ENCODE measurements at places on chromosomes 4 and X.

- DNase-seq, result no peak
These were observed 347.1 kb downstream of the FBXW7 start for GRCh38 chr4:152188801-152189200.

- DNase-seq, result no peak
These were observed 33.7 kb downstream of the CLOCK start for GRCh38 chr4:55512922-55513571.

DNA sequence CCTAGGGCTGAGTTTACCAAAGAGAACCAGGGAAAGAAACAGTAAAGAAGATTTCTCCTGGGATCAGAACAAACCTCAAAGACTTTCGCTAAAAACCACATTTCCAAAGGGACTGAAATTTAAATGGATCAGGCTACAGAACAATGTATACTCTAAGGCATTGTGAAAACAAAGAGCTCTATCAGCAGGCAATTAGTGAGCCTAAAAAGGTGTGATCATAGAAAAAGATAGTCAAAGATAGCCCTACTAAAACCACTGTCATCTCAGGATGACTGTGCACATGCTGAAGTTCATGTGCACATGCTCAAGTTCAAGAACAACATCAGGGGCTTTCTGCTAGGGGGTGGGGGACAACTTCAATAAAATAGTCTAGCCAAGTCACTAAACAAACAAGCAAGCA lies 12.9 kb upstream of the SMIM10L2A start:
- no peak for DNase-seq

GRCh38 chr4:146379744-146380143 lies 142.0 kb downstream of the SLC10A7 start:
- no peak for DNase-seq

- no peak for DNase-seq
These were observed 7.5 kb upstream of the SLC39A8 start for GRCh38 chr4:102352781-102353180.

- no peak for DNase-seq
These were observed 112.3 kb downstream of the NYX start for GRCh38 chrX:41559235-41560052.

DNA sequence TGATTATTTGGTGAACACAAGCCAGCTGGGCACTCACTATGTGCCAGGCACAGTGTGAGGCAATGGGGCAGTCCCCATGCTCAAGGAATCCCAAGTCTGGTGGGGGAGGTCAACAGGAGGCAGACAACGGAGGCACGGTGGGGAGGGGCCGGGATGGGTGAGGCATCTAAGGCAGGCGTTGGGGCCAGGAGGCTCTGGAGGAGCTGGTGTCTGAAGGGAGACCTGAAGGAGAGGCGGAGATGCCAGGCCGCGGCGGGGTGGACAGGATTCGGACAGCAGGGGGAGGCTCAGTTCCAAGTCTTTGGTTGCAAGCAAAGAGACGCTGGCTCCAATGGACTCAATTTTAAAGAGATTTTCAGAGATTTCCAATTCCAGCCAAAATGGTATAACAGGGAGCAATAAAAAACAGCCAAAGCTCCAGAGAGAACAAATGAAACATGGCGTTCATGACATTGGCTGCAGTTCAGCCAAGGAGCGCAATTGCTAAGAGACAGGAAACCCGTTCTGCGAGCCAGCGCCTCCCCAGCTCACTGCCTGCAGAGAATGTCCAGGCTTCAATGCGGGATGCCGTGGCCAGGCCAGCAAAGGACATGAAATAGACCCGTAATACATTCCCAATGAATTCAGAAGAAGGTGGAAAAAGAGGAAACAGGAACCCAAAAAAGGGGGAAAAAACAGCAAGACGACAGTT lies 105.2 kb upstream of the LRPAP1 start:
- no peak for DNase-seq

DNA sequence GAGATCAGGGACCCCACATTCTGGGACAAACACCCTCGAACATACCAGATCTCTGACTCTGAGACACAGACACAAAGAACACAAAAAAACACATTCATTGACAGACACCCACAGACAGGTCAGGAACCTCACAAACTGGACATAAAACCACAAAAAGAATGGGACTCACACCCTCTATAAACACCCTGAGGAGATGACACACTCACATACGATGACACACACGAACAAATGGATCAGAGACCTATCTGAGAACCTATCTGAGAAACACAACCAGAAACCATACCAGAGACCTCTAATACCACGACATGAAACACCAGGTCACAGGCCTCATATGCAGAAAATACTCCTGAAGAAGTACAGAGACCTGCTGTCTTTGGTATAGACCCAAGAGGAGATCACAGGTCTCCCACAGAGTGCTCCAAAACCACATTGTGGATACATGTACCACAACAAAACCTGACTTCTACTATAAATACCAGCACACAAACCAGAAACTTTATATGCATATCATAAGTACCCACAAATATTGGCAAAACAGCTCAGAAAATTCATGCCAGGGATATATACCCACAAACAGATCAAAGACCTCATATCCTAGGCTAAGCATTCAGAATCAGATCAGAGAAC lies 19.5 kb downstream of the SUV39H1 start:
- no peak for DNase-seq

GRCh38 chrX:36861601-36862000 lies 146.6 kb upstream of the FAM47C start:
- DNase-seq, result no peak

DNA sequence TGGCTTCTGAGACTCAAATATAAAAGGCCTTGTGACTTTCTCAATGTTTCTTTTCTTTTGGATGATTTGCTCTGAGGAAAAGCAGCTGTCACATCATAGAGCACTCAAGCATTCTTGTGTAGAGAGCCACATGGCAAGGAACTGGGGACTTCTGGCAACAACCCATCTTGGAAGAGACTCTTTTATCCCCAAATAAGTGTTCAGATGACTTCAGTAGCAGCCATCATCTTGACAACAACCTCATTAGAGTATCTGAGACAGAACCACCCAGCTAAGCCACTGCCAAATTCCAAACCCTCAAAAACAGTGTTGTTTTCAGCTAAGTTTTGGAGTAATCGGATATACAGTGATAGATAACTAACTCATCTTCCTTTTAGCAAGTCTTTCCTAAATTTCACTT lies 1431.7 kb upstream of the IGFBP7 start:
- no peak for DNase-seq

GRCh38 chr4:109755656-109756055 lies 25.8 kb upstream of the PLA2G12A start:
- DNase-seq, result no peak

- no peak for DNase-seq
These were observed 291.3 kb downstream of the PCDH10 start for GRCh38 chr4:133440404-133440803.

DNA sequence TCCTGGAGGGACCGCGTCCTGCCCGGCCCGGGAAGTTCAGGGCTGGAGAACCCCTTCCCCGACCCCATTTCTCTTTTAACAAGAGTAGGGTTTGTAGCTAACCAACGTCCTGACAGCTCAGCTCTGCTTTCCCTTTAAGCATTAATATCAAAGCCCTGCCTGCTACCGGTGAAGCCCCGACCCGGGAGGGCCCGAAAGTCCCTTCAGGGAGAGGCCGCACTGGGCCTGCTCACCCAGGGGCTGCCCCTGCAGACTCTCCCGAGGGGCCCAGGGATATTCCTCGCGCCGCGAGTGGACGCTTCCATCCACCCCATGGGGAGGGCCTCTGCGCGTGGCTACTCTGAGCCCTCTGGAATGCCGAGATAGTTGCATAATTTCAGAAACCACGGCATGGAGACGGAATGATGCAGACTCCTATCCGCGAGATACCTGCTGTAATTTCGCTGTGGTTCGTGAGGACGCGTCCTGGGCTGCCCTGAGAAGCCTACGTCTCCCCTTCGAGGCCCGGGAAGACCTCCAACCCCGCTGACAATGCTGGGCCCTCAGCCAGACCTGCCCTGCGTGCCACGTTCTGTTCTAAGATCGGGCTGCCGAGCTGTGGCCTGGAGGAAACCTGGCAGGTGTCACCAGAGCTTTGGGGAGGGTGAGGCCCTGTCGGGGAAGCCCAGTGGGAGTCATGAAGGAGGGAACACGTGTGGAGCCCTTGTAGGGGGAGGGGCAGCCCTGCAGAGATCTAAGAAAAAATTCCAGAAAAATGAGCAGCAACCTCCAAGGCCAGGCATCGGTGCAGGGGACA lies 999 bp upstream of the CTBP1 start:
- no peak for DNase-seq

DNA sequence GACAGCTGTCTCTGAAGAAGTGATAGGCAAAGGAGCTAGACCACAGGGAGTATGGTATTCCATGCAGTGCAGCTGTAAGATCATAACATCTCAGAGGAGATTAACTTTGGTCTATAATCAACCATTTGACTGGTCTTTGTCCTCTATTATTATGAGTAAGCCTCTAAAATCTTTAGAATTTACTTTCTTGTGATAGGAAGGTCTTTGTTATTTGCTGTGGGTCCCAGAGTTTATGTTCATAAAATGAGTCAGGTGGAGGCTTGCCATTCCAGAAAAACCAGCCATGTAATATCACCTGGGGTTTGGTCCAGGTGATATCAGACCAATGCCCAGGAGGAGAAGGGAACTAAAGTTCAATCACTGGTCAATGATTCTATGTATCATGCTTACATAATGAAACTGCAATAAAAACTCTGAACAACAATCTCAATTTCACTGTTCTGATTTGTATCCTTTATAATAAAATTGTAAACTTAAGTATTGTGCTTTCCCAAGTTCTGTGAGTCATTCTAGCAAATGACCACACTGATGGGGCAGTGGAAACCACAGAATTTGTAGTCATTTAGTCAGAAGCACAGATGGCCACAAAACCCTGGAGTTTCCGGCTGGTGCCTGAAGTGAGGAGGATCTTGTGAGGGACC lies 239.6 kb upstream of the TRAM1L1 start:
- DNase-seq, result no peak

DNA sequence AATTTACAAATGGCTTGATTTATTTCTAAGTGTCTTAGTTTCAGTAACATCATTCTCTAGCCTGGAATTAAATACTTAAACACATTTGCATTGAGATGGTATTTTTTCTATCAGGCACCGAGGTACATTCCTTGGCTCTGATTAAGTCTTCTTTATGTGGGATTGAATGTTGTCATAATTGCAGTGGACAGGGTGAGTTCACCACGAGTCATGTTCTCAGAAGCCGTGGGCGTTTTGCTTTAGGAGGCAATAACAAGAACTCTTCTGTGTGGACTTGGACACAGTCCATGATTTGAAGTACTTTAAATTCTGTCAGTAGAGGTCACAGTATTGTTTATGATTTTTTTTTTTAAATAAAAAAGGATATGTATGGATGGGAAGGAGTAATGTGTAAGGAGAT lies 57.1 kb upstream of the EFHC2 start:
- no peak for DNase-seq

DNA sequence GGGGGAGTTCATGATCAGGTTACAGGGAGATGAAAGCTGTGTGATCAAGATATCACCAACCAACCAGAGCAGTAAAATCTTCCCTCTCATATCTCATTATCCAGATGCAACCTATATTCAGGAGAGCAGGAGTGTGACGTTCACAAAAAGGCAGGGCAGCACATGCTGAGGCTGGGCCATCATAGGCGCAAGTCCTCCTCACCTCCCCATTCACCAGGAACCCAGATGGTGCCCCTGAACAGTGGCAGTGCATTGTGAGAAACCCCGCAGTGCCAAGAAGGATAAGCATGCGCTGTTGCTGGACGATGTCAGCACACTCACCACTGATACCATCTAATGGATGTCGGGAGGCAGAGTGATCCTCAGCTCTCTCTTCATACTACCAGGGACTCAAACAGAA lies 170.9 kb downstream of the COL25A1 start:
- no peak for DNase-seq

DNA sequence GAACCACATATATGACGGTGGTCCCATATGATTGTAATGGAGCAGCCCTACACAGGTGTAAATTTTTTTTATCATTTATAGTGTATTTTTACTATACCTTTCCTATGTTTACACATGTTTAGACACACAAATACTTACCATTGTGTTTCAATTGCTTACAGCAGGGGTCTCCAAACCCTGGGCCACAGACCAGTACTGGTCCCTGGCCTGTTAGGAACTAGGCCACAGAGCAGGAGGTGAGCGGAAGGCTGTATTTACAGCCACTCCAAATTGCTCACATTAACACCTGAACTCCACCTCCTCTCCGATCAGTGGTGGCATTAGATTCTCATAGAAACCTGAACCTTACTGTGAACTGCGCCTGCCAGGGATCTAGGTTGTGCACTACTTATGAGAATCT lies 201.8 kb upstream of the NDST4 start:
- no peak for DNase-seq

GRCh38 chr4:27272217-27272616 lies 411.6 kb downstream of the STIM2 start:
- no peak for DNase-seq

DNA sequence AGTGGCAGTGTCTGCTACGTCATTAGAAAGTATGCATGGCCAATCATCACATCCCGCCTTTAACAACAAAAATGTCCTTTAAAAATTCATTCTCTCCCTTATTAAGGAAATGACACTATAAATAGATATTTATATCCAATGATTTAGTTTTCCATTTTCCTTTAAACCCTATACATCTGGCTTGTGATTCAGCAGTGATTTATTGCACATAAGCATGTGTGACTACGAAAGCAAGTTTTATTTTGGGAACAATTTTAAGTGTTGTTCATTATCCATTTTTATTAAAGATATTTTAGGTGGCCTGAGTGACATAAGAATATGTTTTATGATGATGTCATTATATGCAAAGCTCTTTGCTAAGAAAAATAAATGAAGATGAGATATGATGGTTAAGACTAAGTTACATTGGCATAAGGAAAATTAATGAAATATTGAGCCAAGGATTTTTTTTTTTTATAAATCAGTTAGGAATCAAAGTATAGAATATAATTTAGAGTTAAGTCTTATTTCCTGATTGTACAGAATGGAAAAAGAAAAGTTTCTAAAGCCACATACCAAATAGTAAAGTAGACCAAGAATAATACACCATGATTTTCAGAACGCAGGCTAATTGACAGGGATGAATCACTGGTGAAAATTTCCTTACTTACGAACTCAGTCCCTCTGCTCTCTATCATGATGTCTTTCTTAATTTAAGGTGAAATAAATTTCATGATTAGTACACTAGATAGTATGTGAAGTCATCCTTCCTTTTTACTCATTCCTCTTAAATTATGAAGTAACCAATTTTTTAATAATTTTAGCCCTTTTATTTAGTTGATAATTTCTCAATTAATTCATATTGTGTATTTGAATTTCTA lies 822.4 kb downstream of the FAT4 start:
- DNase-seq, result no peak

- no peak for DNase-seq
These were observed 82.9 kb downstream of the PDLIM5 start for GRCh38 chr4:94534401-94535312.

DNA sequence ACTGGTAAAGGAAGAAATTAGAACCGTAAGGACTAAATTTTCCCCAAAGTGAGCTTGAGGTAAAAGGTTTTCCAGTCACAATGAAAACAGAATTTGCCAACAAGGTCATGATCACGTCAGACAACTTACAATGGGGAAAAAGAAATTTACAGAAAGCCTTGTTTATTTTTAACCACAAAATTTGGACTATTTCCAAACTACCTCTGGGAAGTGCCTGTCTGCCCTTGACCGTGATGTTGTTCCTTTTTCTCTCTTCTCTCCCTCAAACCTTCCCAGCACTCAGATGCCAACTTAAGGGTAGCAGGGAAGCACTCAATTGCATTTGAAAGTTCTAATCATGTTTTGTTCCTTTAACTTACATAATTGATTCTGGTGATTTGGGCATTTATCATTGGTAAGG lies 32.5 kb downstream of the MEPE start:
- DNase-seq, result no peak

- no peak for DNase-seq
These were observed 5.1 kb upstream of the PRDX4 start for GRCh38 chrX:23662187-23662586.

- no peak for DNase-seq
These were observed 1.5 kb downstream of the CLCN3 start for GRCh38 chr4:169621731-169622492.

All from D721Med (cell line).